ENCODE measurements at places on chromosomes 7 and 10. TPM values are rescaled to one million over a fixed set of nuclear protein-coding genes. Genes with fewer than 3 reads are reported as not detected.

GRCh38 chr10:31912898-31913850 lies 15.5 kb downstream of the ARHGAP12 start:
- no peak for DNase-seq
- H3K4me3 ChIP-seq, result peak overlapping the region; percentile 6
- peaks cover 32% of the 10 kb centered on the region for H3K4me1 ChIP-seq
- no peaks in the 10 kb centered on the region for H3K27me3 ChIP-seq

GRCh38 chr10:84412482-84412881 lies 84.1 kb downstream of the CCSER2 start:
- no peak overlapping the region for H3K4me3 ChIP-seq
- no peaks in the 10 kb centered on the region for H3K36me3 ChIP-seq

DNA sequence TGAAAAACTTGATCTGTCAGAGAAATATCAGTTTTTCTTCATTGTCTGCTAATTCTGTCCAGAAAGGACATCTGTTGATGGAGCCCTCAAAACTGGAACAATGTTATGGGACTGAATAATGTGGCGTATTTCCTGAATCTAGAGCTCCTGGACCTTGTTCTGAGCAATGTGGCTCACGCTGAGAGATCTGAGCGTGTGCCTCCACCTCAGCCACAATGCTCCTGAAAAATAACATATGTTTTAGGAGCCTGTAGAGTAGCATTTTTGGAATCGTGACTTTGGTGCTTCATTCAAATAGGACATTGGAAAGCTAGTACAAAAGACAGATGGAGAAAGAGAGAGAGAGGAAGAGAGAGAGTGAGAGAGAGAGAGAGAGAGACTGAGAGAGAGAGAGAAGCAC lies 110.3 kb downstream of the BMPER start:
- no peak overlapping the region for H3K27ac ChIP-seq
- no peak for DNase-seq
- no peaks in the 10 kb centered on the region for H3K27me3 ChIP-seq
- H3K4me1 ChIP-seq, result no peaks in the 10 kb centered on the region

GRCh38 chr7:116434820-116435341 lies 64.7 kb upstream of the CAV2 start:
- no peak for DNase-seq
- H3K36me3 ChIP-seq, result no peaks in the 10 kb centered on the region
- H3K4me3 ChIP-seq, result no peak overlapping the region
- H3K4me1 ChIP-seq, result peaks cover 4% of the 10 kb centered on the region
- no peaks in the 10 kb centered on the region for H3K27me3 ChIP-seq

The MSMB gene
- 5.3 TPM for total RNA-seq

The CH25H gene
- 4.4 TPM for total RNA-seq

The LRRC61 gene
- 16.2 TPM for total RNA-seq

The ETV1 gene
- 89.0 TPM for total RNA-seq

GRCh38 chr7:79268730-79269129 lies 184.7 kb downstream of the MAGI2 start:
- no peak overlapping the region for H3K27ac ChIP-seq
- no peaks in the 10 kb centered on the region for H3K27me3 ChIP-seq
- no peak overlapping the region for H3K4me3 ChIP-seq

The SLC13A1 gene
- total RNA-seq, result not detected

The SRRM3 gene
- total RNA-seq, result 0.86 TPM

- H3K27me3 ChIP-seq, result no peaks in the 10 kb centered on the region
- H3K4me1 ChIP-seq, result no peaks in the 10 kb centered on the region
- H3K36me3 ChIP-seq, result no peaks in the 10 kb centered on the region
- no peak overlapping the region for H3K4me3 ChIP-seq
These were observed 24.4 kb downstream of the GSDME start for GRCh38 chr7:24732646-24733413.

GRCh38 chr7:53740971-53741370 lies 705.5 kb downstream of the POM121L12 start:
- no peak overlapping the region for H3K27ac ChIP-seq
- no peaks in the 10 kb centered on the region for H3K4me1 ChIP-seq
- H3K27me3 ChIP-seq, result no peaks in the 10 kb centered on the region
- no peaks in the 10 kb centered on the region for H3K36me3 ChIP-seq

- no peak overlapping the region for H3K27ac ChIP-seq
- H3K27me3 ChIP-seq, result no peaks in the 10 kb centered on the region
- H3K4me3 ChIP-seq, result no peak overlapping the region
These were observed 115.8 kb upstream of the TMEM168 start for GRCh38 chr7:112905950-112906349.

- H3K27ac ChIP-seq, result no peak overlapping the region
- H3K4me3 ChIP-seq, result no peak overlapping the region
- no peaks in the 10 kb centered on the region for H3K36me3 ChIP-seq
- DNase-seq, result no peak
- H3K4me1 ChIP-seq, result no peaks in the 10 kb centered on the region
These were observed 1189.5 kb downstream of the GATA3 start for GRCh38 chr10:9243941-9244411.

DNA sequence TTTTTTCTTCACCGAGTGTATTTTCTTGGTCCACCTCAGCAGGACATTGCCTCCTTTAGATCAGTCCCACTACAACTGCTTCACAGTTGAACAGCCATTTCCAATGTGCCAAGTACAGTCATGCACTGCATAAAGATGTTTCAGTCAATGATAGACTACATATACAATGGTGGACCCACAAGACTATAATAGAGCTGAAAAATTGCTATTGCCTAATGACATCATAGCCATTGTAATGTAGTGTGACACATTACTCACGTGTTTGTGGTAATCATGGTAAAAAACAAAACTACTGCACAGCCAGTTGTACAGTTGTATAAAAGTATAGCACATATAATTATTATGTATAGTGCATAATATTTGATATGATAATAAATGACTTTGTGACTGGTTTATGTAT lies 113.8 kb upstream of the HPS1 start:
- H3K4me3 ChIP-seq, result no peak overlapping the region
- DNase-seq, result no peak
- no peaks in the 10 kb centered on the region for H3K27me3 ChIP-seq
- H3K4me1 ChIP-seq, result no peaks in the 10 kb centered on the region

The TMEM184A gene
- 4.3 TPM for total RNA-seq

The FRG2B gene
- total RNA-seq, result not detected

- DNase-seq, result no peak
- no peak overlapping the region for H3K27ac ChIP-seq
- no peaks in the 10 kb centered on the region for H3K27me3 ChIP-seq
- no peak overlapping the region for H3K4me3 ChIP-seq
These were observed 319.2 kb downstream of the CDC14C start for GRCh38 chr7:49243521-49243920.

- H3K27ac ChIP-seq, result no peak overlapping the region
- peak overlapping the region; percentile 12 for H3K4me3 ChIP-seq
- no peaks in the 10 kb centered on the region for H3K27me3 ChIP-seq
These were observed 81.0 kb upstream of the PFKP start for GRCh38 chr10:2986391-2986801.

The C10orf62 gene
- total RNA-seq, result not detected

The PAOX gene
- total RNA-seq, result 6.9 TPM

DNA sequence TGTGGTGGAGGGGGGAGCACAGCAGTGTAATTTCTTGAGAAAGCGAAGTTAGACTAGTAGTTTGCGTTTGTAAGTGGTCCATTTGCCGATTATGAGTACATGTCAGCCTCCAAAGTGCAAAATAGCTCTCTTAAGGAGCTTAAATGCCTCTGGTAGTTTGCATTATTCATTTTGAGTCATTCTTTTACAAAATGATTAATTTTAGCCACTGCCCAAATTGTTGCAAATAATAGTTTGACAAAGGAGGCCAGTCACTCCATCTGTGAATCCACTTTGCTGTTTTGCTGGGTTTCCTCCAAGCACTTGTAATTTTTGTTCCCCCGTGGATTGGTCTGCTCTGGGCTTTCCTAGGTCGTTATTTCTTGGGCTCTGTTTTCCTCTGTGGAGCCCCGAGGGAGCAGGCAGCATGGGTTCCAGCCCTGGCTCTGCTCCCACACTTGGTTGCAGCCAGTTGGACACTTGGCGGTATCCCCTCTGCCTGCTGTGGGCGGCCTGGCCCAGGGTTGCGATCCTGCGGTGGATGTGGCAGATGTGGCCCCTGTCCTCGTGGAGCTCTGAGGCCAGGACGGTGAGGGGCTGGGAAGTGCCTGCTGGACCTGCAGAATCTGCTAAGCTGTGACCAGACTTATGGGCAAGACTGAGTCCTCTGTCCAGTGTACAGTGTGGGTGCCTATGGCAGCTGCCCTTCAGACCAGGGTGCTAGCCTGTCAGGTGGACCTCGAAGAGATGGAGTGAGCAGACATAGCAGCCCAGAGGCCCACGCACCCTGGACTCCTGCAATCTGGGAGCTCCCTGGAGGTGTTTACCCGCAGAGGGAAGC lies 129.1 kb upstream of the BTBD16 start:
- no peak for DNase-seq
- peaks cover 56% of the 10 kb centered on the region for H3K4me1 ChIP-seq
- H3K36me3 ChIP-seq, result peaks cover 46% of the 10 kb centered on the region
- H3K4me3 ChIP-seq, result no peak overlapping the region
- H3K27ac ChIP-seq, result peak overlapping the region; percentile 21

The MET gene
- 74.3 TPM for total RNA-seq

DNA sequence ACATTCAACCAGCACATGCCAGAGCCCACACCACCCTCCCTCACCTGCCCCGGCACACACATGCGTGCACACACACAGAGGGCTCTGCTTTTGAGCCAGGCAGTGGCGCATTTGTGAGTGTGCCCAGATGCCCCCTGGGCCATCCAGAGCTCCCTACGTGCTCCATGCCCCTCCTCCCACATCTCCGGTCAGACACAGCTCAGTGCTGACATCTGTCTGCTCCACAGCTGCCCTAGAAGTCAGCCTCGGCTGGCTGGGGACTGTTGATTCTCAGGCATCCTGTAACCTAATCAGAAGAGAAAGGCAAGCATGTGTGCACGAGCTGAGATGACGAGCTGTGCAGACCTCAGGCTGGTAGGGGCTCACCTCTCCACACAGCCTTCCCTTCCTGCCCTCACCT lies 135.1 kb downstream of the ZMIZ1 start:
- no peak overlapping the region for H3K4me3 ChIP-seq
- H3K36me3 ChIP-seq, result peaks cover 72% of the 10 kb centered on the region
- no peak overlapping the region for H3K27ac ChIP-seq
- peaks cover 11% of the 10 kb centered on the region for H3K4me1 ChIP-seq
- no peak for DNase-seq
- no peaks in the 10 kb centered on the region for H3K27me3 ChIP-seq

DNA sequence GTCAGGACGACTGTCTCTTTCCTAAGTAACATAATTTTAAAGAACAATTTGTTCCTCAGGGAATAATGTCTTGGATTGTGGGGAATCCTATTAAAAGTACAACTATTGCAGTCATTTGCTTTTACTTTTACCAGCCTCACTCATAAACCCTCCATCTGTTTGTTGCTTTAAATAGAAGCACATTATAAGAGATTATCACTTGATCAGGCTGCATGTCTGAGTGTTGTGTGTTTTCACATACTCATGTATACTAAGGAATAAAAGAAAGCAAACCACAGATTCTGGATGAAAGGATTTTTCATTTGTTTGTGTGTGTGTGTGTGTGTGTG lies 1077.8 kb downstream of the KCNMA1 start:
- H3K27me3 ChIP-seq, result no peaks in the 10 kb centered on the region
- no peak overlapping the region for H3K4me3 ChIP-seq
- H3K36me3 ChIP-seq, result no peaks in the 10 kb centered on the region
- no peak overlapping the region for H3K27ac ChIP-seq
- DNase-seq, result no peak

DNA sequence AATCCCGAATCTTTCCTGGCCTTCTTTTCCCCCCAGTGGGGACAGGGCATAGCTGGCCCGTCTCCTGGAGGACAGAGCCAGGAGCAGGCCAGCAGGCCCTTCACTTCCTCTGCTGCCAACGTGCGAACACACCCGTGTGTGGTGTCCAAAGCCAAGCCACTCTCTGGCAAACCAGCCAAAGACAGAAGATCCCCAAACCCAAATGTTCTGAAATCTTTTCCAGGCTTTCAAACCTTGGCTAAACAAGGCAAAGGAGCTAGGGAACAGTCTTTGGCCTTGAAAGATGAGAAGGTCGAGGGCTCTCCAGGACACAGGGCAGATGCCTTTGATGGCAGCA lies 63.0 kb downstream of the PROSER2 start:
- no peak overlapping the region for H3K4me3 ChIP-seq
- H3K4me1 ChIP-seq, result no peaks in the 10 kb centered on the region
- no peak overlapping the region for H3K27ac ChIP-seq
- DNase-seq, result peak; percentile 19

The VENTX gene
- 4.5 TPM for total RNA-seq

The VAX1 gene
- not detected for total RNA-seq

DNA sequence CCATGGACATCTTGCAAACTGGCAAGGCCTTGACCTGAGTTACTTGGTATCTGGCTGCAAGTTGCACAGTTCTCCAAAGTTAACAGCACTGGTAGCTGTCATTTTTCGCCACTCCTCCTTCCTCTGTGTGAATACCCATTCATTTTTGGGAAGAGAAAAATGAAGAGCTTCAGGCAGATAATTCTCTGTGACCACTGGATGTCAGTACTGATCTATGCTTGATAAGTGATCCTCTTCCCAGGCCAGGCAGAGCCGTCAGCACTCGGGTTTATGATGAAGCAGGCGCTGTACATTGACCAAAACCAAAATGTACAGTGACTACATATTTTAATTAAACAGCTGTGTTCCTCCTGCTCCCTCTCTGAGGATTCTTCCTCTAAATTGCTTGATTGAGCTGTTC lies 55.9 kb upstream of the PDZD8 start:
- no peaks in the 10 kb centered on the region for H3K36me3 ChIP-seq
- H3K4me3 ChIP-seq, result no peak overlapping the region
- H3K27me3 ChIP-seq, result no peaks in the 10 kb centered on the region
- no peaks in the 10 kb centered on the region for H3K4me1 ChIP-seq

DNA sequence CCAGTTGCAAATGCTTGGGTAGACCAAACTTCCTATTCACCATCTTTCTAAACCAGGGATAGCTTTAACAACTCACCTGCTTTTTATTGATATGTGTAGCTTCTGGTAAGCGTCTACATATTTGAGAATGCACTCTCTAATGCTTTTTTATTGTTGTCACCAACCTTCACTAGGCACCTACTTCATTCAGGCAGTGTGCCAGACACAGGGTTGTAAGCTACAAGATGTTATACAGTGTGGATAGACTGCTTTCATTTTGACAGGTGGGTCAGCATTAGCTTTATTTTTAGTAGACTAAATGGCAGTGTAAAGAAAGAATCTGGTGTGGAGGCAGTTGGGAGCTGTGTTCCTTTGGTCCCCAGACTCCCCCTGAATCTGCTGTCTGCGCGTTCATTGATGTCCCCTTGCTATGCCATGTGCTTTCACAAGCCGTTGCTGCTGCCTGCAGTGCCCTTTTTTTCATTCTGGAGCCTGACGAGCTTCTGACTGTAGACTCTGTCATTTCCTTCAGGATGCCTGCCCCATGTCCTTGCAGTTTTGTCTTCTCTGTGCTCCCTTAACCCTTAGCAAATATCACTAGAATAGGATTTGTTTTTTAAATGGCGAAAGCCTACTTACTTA lies 32.1 kb downstream of the NRF1 start:
- no peaks in the 10 kb centered on the region for H3K27me3 ChIP-seq
- no peak for DNase-seq
- H3K4me3 ChIP-seq, result no peak overlapping the region
- peaks cover 17% of the 10 kb centered on the region for H3K4me1 ChIP-seq

GRCh38 chr7:9022456-9022855 lies 589.0 kb downstream of the NXPH1 start:
- no peak overlapping the region for H3K4me3 ChIP-seq
- no peak overlapping the region for H3K27ac ChIP-seq
- H3K36me3 ChIP-seq, result no peaks in the 10 kb centered on the region
- no peaks in the 10 kb centered on the region for H3K4me1 ChIP-seq

The PFKP gene
- total RNA-seq, result 23.5 TPM

GRCh38 chr10:73920089-73920488 lies 9.2 kb downstream of the PLAU start:
- H3K4me1 ChIP-seq, result peaks cover 18% of the 10 kb centered on the region
- no peak for DNase-seq
- H3K27me3 ChIP-seq, result no peaks in the 10 kb centered on the region
- no peak overlapping the region for H3K4me3 ChIP-seq

- H3K4me3 ChIP-seq, result no peak overlapping the region
- no peak for DNase-seq
- no peaks in the 10 kb centered on the region for H3K4me1 ChIP-seq
- no peak overlapping the region for H3K27ac ChIP-seq
- no peaks in the 10 kb centered on the region for H3K36me3 ChIP-seq
These were observed 60.3 kb upstream of the SLC39A12 start for GRCh38 chr10:17891435-17891834.
